Naive thymus-derived CD8-positive, alpha-beta T cell (primary cell): ENCODE measurements at places on chromosomes 3 and 15. TPM values are rescaled to one million over a fixed set of nuclear protein-coding genes. Genes with fewer than 3 reads are reported as not detected.

SYNPR gene
- total RNA-seq, result not detected

CDHR4 gene
- total RNA-seq, result not detected

CCR8 gene
- total RNA-seq, result not detected

ROBO1 gene
- 16.3 TPM for total RNA-seq

DYNLT2B gene
- 4.2 TPM for total RNA-seq

CYP8B1 gene
- total RNA-seq, result not detected

RTP4 gene
- total RNA-seq, result 6.4 TPM

SLC35G2 gene
- not detected for total RNA-seq

SPTBN5 gene
- total RNA-seq, result 0.96 TPM

COL6A5 gene
- total RNA-seq, result not detected

MFGE8 gene
- 235 TPM for total RNA-seq

VEPH1 gene
- not detected for total RNA-seq

NDUFAF3 gene
- 87.1 TPM for total RNA-seq

ST3GAL6 gene
- not detected for total RNA-seq

GOLGA8T gene
- not detected for total RNA-seq

DNA sequence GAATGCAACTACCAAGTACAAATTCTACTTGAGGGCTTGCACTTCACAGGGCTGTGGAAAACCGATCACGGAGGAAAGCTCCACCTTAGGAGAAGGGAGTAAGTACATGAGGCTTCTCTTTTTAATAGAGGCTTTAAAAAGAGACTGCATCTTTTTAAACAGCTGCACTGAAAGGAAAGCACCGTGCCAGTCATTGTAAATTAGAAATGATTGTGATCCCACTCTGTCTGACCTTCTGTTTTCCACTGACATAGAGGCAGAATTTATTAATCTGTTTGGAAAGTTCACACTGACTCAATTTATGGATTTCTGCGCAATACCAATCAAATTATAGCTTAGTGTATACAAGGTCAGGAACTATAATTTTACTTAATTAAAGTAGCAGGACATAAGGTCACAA, 198.2 kb downstream of the CHL1 start:
- DNase-seq, result no peak

DNA sequence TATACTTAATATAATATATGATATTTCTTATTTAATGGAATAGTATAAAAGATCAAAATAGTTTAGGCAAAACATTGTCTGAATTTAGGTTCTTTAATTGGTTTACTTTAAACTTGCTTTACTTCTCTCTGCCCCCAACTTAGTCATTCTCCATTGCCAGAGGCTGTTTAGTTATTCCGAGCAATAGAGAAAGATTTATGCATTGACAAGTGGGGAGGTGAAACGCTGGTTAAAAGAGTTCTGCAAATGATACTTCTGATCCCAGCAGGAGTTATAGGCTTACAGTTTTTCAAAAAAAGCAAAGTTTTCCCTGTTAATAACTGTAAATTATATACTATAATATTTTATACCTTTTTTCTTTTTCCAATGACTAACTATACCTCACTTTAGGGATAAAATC, 145.4 kb downstream of the EPHA3 start:
- no peak for DNase-seq

GRCh38 chr3:49701388-49702077, 12.2 kb downstream of the RNF123 start:
- DNase-seq, result no peak

DNA sequence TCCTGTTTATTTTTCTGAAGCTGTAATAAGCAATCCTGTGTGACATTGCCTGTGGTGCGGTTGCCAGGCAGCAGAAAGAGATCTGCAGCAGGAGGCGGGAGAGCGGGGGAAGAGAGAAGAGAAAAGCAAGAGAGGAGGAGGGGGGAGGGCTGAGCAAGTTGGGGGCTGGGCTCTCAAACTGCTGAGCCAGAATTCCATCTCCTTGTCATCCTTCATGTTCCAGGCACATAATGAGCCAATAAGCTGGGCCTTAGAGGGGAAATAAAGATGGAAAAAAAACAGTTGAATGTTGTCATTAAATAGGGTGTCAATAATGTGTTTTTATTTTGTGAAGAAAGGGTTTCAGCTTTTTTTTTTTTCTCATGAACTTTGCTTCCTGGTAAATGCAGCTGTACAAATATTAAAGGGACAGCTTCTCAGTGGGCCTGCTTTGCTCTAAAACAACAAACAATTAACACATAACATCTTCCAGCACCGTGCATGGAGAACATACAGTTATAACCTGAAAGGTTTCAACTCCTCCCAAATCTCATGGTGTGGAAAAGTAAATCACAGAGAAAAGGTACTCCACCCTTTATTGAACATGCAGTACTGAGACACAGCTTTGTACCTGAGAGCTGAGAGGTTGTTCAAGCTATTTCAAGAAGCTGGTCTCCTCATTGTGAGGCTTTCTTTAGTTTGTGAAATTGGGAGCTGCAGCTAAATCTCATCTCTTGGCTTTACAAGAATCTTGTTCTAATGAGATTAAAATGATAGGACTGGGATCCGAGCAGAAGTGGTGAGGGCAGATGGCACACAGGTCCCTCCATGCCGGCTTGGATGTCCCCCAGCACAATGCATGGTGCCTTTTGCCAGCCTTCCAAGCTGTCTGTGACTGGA, 451.1 kb upstream of the KCNMB2 start:
- peak; percentile 17 for DNase-seq

- no peak for DNase-seq
Measured at GRCh38 chr3:22089284-22089683, 338.3 kb upstream of the ZNF385D start.

- no peak for DNase-seq
Measured at GRCh38 chr3:40615110-40615915, 90.6 kb downstream of the ZNF621 start.

DNA sequence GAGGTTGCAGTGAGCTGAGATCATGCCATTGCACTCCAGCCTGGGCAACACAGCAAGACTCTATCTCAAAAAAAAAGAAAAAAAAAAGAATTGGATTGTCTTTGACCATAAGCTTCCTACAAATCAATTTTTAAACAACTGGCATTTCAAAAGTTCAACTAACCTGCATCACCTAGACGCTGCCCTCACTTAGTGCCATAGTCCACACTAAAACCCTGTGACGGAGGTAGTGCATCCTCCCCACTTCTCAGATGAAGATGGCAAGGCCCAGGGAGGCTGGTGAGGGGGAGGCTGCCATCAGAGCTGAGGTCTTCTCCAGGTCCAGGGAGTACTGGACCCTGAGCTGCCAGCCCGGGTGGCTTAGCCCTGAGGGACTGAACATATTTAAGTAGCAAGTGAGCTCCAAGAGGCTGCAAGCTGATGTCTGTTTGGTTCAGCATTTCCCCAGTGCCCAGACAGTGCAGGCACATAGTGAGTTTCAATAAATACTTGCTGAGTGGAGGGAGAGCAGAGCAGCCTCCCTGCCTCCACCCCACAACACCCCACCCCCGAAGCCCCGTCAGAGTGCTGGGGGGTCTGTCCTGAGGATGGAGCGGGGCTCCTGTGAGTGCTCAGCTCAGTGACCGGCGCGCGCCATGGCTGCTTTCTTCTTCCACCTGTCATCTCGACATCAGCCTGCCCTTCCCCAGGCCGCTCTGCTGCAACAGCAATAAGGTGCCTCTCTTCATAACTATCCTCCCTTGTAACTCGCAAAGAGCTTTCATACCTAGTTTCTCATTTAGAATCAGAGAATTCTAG, 52.8 kb downstream of the MGLL start:
- DNase-seq, result no peak

GRCh38 chr15:63172376-63172775, 15.1 kb upstream of the RPS27L start:
- DNase-seq, result no peak

DNA sequence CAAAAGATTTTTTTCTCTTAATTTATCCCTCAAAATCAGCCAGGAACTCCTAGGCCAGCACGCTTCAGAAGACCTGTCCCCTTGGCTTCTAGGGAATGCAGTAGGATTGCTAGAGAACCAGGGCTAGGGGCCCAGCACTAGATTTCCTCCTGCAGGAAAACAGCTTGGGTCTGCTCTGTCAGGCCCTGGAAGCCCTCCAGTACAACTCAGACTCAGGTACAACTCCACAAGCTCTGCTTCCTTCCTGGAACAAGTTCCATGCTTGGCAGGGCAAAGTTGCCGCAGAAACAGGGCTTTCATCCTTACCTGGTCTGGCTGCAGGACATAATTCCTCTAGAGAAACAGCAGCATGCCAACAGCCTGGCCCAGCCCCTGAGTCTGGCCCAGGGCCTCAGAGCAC, 96.1 kb upstream of the CTNNB1 start:
- no peak for DNase-seq

DNA sequence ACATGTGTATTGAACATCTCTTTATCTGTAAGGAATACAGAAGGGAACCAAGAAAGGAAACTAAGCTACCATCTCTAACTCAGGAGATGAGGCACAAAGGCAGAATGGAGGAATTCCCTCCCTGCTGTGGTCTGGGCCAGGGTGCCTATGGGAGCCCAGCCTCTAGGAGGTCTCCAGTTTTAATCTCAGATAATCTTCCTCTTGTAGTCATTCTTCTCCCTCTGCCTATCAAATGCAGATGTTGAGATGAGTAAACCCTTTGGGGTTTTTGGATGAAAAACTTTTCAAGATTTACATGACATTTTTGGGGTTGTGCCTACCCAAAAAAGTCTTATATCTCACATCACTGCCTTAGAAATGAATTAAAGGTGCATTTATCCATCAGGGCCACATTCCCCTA, 23.3 kb downstream of the SCG5 start:
- DNase-seq, result no peak

DNA sequence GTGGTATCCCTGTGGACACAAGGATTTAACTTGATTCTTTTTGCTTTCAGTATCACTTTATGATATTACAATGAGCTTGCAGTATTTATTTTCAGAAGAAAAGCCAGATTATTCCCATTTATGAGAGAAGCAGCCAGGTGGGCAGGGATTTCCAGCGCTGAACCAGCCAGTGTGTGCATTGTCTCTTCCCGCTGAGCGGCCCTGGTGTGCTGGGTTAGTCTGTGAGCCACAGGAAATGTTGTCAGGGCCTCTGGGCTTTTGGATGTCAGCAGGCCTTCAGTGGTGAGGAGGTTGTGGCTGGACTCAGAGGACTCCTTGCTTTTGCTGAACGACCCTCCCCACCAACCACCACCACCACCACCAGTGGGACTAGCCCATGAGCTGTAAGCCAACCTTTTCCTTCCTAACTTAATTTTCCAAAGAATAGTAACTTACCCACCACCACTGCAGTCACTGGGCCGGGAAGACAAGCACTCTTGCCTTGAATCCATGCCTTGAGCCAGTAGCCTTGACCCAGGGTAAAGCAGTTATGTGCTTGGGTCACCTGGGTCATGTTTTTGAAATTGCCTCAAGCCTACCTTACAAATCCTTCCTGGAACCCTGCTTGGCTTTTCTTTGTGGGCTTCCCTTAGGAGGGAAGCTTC, 33.1 kb downstream of the FLNB start:
- DNase-seq, result no peak

GRCh38 chr3:14475621-14476020, 64.5 kb downstream of the GRIP2 start:
- DNase-seq, result no peak

- DNase-seq, result no peak
Measured at GRCh38 chr15:50128266-50128665, 9.2 kb upstream of the ATP8B4 start.

- no peak for DNase-seq
Measured at GRCh38 chr3:47772788-47773187, 8.9 kb downstream of the SMARCC1 start.

GRCh38 chr3:186166036-186166435, 57.1 kb upstream of the ETV5 start:
- DNase-seq, result no peak

- no peak for DNase-seq
Measured at GRCh38 chr3:58202917-58203360, 7.8 kb downstream of the DNASE1L3 start.

DNA sequence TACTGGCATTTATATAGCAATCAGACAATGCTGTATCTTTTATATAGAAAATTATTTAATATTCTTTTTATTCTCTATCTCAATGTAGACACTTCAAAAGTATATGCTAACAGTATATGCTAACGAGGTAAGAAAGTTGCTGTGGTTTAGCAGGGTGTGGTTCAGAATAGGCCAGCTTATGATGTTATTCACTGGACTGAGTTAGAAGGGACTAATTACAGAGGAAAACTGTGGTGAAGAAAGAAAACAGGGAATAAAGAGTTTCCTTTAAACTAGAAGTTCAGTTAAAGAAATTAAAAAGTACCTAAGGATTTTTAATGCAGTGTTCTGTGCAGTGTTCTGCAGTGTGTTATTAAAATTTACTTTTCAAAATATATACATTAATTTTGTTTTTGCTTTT, 59.4 kb downstream of the MYO9A start:
- DNase-seq, result no peak

GRCh38 chr15:32803631-32804030, 85.8 kb downstream of the GREM1 start:
- no peak for DNase-seq

- no peak for DNase-seq
Measured at GRCh38 chr15:91908391-91908790, 54.9 kb downstream of the SLCO3A1 start.

DNA sequence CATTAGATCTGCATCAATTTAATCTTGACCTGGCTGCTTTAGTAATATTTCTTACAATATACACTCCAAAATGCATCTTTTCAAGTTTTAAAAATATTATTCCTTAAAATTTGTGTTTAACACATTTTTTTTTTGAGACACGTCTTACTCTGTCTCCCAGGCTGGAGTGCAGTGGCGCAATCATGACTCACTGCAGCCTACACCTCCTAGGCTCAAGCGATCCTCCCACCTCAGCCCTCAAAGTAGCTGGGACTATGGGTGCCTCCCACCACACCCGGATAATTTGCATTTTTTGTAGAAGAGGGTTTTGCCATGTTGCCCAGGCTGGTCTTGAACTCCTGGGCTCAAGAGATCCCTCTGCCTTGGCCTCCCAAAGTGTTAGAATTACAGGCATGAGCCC, 73.6 kb downstream of the ETV5 start:
- no peak for DNase-seq

DNA sequence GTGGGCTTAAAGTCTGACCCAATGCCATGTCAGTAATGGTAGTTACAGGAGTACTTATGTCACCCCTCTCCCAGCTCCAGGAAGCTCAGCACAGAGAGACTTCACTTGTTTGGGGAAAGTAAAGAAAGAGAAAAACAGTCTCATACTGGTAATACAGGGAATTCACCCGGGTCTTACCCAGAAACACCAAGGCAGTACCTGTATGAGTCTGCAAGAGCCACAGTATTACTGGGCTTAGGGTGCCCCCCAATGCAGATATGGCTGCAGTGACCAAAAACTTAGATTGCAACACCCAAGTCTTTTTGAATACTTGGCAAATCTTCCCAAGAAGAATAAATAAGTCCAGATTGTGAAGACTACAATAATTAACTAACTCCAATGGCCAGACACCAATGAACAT, 622.1 kb downstream of the IGSF11 start:
- no peak for DNase-seq

GRCh38 chr3:148882288-148882687, 17.2 kb downstream of the CPA3 start:
- DNase-seq, result no peak

DNA sequence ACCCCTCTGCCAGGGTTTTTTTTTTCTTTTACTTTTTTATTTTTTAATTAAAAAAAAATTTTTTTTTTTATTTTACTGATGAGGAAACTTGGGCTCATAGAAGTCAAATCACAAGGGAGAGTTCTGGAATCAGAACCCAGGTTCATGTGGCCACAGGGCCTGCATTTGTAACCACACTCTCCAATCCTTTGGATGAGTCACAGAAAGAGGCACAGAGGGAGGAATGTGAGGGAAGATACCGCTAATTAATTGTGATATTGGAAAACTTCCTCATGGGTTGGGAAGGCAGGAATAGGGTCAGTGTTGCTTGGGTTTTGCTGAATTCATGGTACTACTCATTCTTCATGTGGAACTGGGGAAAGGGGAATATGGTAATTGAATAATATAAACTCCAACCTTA, 132.9 kb upstream of the SLC6A11 start:
- DNase-seq, result no peak

GRCh38 chr15:69540622-69541021, 88.0 kb downstream of the RPLP1 start:
- no peak for DNase-seq
